Upper lobe of left lung (tissue), 6 donors: ENCODE measurements at places on chromosomes 12 and 14. TPM values are rescaled to one million over a fixed set of nuclear protein-coding genes. Genes with fewer than 3 reads are reported as not detected.

HOXC6 gene
- not detected for total RNA-seq

GRCh38 chr14:51093371-51094281 is 1.3 kb downstream of the TRIM9 start:
- peak; percentile 21 for DNase-seq

- no peak for DNase-seq
These were observed 39.8 kb upstream of the NPAS3 start for GRCh38 chr14:32898876-32899275.

- no peak for DNase-seq
These were observed 91.6 kb upstream of the PTPRQ start for GRCh38 chr12:80352474-80352873.

GRCh38 chr12:81206429-81206828 is 128.6 kb downstream of the ACSS3 start:
- no peak for DNase-seq
